ENCODE measurements at places on chromosomes 12 and 14.

- no peak for DNase-seq
Measured at GRCh38 chr12:105946493-105946901, 192.3 kb downstream of the NUAK1 start.

GRCh38 chr14:28751467-28752058 lies 15.0 kb upstream of the FOXG1 start:
- DNase-seq, result no peak

DNA sequence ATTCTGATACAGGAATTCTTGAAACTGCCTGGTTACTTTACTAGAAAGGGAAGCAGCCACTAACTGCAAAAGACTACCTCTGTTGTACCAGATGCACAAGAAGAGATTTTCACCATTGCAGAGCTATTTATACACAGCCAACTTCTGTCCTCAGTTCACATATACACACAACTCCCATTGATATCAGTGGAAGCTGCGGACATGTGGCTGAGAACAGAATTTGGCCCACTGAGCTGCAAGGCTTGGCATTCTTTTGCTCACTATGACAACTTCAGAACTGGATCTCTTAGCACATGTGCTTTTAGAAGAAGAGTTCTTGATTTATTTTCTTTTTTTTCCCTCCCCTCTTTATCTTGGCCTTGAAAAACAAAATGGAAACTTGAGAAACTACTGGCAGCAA lies 28.3 kb downstream of the PTPRO start:
- no peak for DNase-seq

DNA sequence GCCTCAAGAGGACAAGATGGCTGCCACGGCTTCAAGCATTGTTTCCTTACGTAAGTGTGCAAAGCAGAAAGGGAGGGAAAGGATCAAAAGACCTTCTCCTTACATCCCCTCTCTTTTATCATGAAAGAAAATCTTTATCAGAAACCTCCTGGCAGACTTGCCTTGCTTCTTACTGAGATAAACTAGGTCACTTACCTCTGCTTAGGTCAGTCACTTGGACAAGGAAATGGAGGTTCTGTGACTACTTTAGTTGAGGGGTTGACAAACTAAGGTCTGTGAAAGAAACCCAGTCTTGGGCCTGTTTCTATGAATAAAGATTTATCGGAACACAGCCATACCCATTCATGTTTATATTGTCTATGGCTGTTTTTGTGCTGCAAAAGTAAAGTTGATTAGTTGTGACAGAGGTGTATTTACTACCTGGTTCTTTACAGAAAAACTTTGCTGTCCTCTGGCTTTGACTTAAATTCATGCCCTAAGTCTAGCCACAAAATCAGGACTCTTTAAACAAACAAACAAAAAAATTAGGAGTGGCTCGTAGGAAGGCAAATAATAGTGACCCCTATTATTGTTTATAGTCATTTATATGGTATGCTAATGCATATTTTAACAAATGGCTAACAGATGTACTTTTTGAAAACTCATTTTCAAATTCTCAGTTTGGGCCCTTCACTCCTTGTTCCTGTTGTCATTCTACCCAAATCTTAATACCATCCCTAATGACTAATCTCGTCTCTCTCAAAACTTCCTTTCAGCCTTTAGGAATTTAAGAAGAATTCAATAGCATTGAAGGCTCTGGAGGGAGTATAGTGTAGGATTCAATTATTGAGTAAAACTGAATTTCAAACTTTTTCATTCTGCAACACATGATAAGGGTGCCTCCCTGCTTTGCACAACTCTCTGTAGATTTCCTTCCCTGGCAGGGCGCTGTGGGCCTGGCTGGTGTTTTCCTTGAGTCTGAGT lies 42.0 kb upstream of the ATP2B1 start:
- DNase-seq, result no peak

GRCh38 chr12:44689587-44689986 lies 186.5 kb downstream of the NELL2 start:
- no peak for DNase-seq

DNA sequence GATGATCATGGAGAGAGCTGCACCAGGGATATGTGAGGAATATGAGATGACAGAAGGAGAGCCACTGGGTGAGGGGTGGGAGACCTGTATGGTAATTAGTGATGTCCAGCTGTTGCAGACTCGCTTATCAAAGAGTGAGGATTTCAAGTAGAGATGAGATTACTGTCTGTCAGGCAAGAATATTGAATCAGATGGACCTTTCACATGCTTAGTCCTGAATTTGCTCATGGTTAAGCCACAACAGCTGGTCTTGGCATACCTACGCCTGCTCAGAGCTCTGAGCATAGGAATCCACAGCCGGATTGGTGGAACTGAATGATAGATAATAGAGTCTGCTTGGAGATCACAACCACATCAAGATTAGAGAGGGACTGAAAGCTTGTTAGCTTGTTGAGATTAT lies 115.2 kb upstream of the ARHGAP5 start:
- DNase-seq, result no peak

DNA sequence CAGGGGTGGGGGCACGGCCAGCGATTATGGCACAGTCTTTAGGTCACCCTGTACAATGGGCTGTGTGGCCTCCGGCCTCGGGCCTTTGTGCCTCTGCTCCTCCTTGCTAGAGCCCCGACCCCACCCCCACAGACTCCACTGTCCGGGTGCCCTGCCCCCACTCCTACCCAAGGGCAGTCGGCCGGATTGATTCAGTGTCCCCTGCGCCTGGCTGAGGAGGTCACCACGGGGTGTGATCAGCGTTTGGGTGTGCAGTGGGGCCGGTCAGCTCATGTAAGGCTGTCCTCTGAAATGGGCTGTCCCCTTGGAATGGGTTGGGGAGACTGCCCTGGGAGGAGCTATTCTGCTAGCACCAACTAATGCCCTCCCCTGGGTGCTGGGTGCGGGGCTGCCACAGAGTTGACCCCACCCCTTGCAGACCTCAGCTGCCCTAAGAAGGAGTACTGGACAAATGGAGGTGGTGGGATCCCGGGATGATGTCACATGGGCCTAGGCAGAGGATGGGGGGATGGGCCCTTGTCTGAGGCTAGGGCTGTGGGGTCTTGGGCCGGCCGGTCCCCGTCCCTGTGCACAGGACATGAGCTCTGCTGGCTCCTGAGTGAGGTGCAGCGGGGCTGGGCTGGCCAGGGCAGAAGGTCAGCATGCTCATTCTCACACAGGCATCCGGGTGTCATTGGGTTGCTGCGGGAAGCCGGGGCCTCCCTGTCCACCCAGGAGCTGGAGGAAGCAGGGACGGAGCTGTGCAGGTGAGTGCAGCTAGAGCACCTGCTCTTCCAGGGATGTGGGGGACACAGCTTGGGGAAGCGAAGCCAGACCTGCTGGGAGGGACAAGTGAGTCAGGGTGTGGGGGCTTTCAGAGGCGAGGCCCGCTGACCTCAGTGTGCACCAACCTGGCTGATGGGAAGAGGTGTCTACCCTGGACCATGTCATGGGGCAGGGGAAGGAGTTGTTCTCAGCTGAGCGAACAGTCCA lies 23.4 kb downstream of the ASPG start:
- DNase-seq, result no peak

All from cortex of kidney (tissue), 1 donor.